ENCODE measurements at places on chromosomes 3 and 15.

DNA sequence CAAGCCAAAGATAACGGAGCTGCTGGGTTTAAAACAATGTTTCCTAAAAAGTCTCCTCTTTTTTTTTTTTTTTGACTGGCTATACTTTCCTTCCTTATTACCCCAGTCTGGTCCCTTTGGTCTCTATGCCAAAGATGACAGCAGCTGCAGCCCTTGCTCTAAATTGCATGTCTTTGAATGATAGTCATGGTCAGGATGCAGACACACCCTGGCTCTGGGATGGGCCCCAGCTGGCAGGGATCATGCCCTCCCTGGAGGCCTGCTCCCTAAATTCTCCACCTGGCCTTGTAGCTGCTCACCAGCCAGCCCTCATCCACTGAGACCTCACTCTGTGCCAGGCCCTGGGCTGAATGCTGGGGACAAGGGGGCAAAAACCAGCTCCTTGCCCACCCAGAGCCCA is 95.8 kb downstream of the MESD start:
- DNase-seq, result peak; percentile 52

DNA sequence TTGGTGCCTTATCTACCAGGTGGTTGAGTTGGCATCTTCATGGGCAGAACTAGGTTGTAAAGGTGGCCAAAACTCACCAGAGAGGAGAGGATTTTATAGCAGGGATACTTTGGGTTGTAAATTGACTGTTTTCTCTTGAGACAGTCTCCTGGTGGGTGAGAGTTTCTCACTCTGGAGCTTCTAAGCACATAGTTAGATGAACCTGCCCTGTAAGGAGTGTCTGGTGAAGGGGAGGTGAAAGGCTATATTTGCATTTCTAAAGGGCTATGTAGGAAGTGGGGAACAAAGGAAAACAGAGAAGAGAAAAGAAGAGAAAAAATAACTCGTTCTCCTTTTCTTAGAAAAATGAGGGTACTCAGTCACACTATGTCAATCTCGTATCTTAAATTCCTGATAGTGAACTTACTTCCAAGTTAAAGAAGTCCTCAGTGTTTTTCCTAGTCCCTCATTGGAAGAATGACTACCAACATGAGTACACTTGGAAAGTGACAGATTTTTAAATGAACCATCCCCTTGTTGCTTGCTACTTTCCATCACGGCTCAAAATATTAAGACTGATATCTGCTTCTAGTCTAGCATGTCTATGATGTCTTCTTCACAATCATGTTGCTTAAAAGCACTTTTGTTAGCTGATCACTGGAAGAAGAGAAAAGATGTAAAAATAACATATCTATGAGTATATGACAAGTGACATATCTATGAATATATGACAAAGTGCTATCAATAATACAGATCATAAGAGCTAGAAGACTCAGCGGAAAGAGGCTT is 113.8 kb upstream of the P2RY1 start:
- DNase-seq, result no peak

DNA sequence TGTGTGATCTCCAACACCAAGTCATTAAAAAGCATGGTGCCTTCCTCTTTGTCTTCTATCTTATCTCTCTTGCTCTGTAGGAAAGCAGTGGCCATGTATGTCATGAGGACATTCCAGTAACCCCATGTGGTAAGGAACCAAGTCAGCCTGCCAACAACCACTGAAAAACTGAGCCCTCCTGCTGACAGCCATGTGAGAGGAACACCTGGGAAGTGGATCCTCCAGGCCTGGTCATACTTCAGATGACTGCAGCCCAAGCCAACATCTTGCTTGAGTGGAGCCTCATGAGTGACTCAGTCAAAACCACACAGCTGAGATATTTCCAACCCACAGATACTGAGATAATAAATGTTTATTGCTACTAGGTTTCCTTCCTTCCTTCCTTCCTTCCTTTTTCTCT is 597.3 kb downstream of the ZIC1 start:
- DNase-seq, result no peak

DNA sequence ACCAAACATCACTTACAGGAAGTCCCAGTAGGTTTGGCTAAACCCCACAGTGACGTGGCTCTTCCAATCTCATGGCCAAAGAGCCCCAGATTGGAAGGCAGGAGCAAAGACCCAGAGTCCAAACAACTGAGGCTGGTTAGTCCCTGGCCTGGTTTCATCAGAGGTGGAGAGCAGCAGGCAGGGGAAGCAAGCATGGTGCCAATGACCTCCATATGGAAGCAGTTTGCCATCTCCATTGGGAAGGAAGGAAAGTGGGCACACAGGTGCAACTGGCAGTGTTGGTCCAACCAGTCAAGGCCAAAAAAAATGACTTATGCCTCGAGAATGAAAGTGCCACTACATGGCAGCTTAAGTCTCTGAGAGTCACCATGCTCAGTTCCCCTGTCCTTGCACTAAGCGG is 175.9 kb downstream of the NTRK3 start:
- DNase-seq, result no peak

GRCh38 chr3:193978486-193978885 is 157.5 kb upstream of the HES1 start:
- DNase-seq, result no peak

DNA sequence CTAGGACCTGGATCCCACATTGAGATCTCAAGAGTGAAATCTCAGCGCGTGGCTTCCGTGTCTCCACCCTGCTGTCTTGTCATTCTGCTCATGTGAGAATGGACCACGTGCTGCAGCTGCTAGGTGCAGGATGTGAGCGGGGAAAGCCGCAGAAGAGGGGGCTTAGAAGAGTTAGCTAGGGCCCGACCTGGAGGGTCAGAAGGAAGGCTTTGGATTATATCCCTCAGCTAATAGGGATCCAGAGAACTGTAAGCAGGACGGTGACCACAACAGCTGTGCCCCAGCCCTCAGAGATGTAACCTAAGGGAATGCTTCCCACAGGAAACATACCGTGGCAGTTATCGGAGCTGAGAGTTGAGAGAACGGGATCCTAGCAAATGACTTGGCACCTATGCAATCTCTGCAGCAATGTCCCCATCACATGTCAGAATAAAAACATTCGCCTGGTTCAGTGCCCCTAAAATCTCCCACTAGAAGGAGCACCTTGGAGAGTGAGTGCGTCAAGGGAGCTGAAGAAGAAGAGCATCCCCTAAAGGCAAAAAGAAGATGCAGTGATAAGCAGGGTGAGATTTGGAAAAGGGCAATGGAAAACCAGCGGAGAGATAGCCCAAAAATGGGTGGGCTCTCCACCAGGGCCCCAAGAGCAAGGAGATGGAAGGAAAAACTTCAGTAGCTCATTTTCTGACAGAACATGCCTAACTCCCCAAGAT is 76.9 kb upstream of the ST8SIA2 start:
- DNase-seq, result no peak

- DNase-seq, result no peak
Observed at GRCh38 chr3:159439346-159439745, 549.3 kb upstream of the IL12A start.

GRCh38 chr3:134371542-134372324 is 2.5 kb downstream of the AMOTL2 start:
- no peak for DNase-seq

DNA sequence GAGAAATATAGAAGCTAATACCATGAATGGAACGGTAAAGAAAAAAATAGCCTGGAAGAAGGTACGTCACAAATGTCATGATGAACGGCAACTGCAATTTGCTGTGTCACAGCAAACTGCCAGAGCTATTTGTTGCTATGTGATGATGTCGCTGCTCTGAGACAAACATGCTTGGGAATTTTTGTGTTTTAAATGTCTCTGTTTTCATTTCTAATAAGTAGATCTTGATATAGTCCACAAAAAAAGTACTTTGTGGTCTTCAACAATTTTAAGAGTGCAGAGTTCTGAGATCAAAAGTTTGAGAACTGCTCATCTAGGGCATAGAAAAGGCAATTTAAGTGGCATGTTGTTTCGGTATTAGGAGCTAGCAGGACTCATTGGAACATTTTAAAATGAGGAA is 4.3 kb upstream of the NR1D2 start:
- no peak for DNase-seq

Measured in left ventricle myocardium superior (tissue), 1 donor.